ENCODE measurements at places on chromosomes 5 and 9. TPM values are rescaled to one million over a fixed set of nuclear protein-coding genes. Genes with fewer than 3 reads are reported as not detected.

DNA sequence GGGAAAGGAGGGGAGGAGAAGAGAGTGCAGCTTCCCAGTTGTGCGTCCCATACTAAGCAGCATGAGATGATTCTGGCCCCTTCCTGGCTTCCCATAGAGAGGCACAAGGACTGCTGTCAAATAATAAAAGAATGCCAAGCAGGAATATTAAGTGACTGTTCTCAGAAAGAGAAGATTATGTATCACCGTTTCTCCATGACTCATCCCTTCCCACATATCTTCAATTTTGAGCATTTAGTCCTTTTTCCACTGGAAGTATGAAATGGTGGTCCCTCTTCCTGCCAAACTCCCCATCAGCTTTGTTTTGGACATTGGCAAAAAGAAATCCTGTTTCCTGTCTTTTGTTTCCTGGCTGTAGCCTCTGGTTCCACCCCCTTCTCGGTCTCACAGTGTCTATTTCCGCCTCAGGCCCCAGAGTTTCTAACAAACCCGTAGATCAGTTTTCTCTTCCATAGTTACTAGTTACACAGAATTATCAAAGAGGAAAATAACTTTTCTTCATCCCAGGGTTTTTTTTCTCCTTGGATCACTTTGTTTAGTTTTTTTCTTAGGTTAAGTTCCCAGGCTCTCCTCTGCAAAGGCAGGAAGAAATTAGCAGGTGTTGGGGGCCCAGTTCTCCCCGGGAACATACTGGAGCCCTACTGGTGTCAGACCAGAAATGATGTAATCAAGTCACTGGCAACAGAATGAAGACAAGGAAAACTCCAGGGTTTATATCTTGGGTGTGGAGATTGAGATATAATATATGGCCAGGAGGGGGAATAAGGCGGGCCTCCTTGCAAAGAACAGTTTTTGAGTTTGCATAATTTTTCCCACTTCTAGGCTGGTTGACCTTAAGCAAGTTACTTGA is 26.4 kb upstream of the ARHGAP26 start:
- no peak for DNase-seq

GRCh38 chr9:115495052-115495635 is 377.2 kb upstream of the TNC start:
- peak; percentile 85 for DNase-seq

- peak; percentile 78 for DNase-seq
Observed at GRCh38 chr5:143051244-143052058, 281.3 kb downstream of the ARHGAP26 start.

DNA sequence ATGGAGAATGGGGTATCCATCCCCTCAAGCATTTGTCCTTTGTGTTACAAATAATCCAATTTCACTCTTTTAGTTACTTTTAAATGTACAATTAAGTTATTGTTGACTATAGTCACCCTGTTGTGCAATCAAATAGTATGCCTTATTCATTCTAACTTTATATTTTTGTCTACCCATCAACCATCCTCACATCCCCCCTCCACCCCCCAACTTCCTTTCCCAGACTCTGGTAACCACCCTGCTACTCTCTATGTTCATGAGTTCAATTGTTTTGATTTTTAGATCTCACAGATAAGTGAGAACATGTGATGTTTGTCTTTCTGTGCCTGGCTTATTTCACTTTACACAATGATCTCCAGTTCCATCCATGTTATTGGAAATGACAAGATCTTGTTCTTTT is 15.4 kb upstream of the RANBP17 start:
- DNase-seq, result no peak

DNA sequence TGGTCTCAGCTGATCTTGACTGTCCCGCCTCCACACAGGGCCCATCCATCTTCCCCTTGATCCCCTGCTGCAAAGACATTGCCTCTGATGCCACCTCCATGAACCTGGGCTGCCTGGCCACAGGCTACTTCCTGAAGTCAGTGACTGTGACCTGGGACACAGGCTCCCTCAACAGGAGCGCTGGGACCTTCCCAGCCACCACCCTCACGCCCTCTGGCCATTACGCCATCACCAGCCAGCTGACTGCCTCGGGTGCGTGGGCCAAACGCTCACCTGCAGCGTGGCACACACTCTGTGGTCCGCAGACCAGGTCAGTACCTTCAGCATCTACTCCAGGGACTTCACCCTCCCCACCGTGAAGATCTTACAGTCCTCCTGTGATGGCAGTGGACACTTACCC is 71.9 kb downstream of the INSL6 start:
- DNase-seq, result no peak

- no peak for DNase-seq
Observed at GRCh38 chr9:7780261-7780988, 19.2 kb downstream of the DMAC1 start.

- DNase-seq, result no peak
Observed at GRCh38 chr9:78664370-78664769, 367.4 kb downstream of the PSAT1 start.

Gene OR1Q1
- 0.07 TPM for polyA plus RNA-seq

Gene CTNND2
- not detected for polyA plus RNA-seq

Gene PRDM9
- polyA plus RNA-seq, result not detected
